ENCODE measurements at places on chromosomes 12 and 14.
A peak's percentile ranks its signal among the peaks of the same experiment; 100 is the strongest.

- DNase-seq: no peak
Observed at GRCh38 chr12:75964150-75964549, 67.4 kb downstream of the PHLDA1 start.

DNA sequence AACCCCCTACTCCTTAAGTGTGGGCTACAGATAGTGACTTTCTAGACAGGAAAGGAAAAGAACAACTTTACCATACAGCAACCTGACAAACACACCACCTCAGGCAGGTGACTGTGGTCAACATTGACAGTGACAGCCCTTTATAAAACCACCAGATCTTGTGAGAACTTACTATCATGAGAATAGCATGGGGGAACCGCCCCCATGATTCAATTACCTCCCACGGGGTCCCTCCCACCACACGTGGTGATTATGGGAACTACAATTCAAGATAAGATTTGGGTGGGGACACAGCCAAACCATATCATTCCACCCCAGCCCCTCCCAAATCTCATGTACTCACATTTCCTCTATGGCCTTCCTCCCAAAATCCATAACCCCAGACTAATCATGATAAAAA is 16.3 kb downstream of the OR10P1 start:
- no peak for DNase-seq

- peak; percentile 14 for DNase-seq
Observed at GRCh38 chr12:116508145-116509121, 50.7 kb upstream of the MAP1LC3B2 start.

DNA sequence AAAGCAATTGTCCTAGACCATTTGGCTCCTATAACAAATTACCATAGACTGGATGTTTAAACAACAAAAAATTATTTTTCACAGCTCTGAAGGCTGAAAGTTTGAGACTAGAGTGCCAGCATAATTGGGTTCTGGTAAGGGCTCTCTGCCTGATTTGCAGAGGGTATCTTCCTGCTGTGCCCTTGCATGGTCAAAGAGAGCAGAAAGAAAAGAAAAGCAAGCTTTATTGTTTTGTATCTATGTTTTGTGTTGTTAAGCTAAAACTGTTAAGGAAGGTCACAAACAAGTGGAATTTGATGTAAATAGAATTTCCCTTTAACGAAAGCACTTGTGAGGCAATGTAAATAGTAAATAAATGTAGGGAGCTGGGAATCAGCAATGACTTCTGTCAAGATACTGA is 1031.0 kb upstream of the ATXN7L3B start:
- no peak for DNase-seq

- no peak for DNase-seq
Observed at GRCh38 chr14:30906752-30907658, 32.6 kb downstream of the COCH start.

- DNase-seq: no peak
Observed at GRCh38 chr14:51248016-51248987, 8.3 kb downstream of the TMX1 start.

DNA sequence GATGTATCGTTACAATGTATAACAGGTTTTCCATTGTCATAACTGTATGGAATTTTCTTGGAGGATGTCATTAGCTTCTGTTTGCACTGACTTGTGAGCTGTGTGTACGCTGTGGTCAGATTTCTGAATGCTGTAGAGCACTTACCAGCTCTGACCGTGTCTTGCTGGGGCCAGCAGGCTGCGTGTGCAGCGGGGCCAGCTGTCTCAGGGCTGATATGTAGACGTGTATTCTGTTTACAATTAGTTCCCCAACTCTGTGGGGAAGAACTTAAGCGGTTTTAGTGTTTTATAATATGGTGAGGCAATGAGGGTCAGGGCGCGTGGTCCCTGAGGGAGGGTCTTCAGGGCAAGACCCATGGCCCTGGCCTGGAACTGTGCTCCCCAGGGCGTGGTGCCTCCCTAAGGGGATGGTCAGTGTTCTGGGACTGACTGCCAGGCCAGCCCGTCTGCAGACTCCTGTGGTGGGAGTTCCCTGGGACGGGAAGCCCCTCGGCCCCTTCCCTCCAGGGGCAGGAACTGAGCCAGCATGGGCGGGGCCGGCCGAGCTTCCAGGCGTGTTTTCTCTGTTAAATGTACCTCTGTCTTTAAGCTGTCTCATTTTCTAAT is 18.7 kb downstream of the XRCC3 start:
- peak; percentile 68 for DNase-seq

- no peak for DNase-seq
Observed at GRCh38 chr12:12158858-12159257, 88.1 kb downstream of the BCL2L14 start.

DNA sequence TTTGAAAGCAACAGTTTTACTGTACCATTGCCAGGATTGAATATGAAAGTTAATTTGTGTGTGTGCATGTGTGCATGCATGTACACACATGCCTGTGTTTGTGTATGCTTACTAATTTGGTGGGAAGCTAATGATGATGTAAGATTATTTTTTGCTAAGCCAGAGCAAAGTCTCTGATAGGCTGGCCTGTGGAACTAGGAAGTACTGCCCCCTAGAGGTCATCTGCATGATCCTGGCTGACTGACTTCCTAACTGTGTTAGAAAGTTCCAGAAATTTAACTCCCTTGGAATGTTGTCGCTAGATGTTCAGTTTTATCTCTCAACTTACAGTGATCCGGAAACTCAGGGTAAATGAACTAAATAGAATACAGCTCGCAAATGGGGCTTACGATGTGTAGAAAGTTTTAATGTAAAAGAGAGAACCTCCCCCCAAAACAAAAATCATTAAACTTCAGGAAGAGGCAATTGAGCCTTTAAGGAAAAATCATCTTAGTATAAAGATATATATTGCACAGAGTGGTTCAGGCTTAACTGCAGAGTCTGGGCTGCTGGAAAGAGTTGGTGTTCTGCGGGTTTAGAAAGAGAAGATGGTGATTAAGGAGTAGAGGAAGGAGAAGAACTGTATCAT is 34.3 kb upstream of the SLC38A1 start:
- peak; percentile 25 for DNase-seq

DNA sequence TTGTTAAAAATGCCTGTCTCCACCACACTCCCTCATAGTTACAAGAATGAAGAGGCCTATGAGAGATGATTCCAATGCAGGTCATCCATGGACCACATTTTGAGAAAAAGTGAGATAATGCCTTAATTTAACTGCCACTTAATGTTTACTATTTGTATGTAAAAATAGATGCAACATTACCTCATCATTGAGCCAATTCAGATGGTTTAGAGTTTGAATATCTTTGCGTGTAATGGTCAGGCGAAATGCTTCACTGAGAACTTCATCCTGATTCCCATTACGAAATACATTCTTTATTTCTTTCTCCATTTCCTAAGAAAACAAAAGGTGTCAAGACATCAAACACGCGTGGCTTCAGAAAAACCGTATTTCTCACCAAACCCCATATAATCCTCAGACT is 42.3 kb downstream of the SENP1 start:
- no peak for DNase-seq
